ENCODE measurements at places on chromosomes 4 and X.

DNA sequence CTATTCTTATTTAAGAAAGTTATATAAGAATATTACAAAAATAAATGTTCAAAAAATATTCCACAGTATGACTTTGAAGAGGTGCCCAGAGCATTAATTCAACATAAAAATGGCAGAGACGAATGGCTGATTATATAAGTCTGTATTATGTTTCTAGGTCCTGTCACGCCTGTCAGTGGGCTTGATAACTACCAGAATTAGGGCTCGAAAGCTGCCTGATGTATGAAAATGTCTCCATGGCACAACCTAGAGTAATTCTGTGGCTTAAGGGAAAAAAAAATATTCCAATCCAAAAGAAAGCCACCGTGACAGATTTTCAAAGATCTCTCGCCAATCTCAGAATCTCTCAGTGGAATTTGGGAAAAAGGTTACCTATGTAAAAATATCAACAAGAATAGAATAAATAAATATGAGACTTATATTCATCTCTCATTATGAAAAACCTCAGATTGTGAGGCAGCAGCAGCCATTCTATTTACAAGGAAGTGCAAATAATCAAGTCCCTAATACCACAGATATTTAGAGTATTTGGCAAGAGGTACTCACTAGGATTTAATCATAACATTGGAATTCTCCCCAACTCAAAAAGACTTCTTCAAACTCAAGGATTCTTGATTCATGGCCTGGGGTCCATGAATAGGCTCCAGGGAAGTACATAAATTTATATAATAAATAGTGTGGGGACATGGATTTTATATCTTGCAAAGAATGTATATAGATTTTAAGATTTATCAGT is 489.1 kb upstream of the INTU start:
- DNase-seq: no peak

DNA sequence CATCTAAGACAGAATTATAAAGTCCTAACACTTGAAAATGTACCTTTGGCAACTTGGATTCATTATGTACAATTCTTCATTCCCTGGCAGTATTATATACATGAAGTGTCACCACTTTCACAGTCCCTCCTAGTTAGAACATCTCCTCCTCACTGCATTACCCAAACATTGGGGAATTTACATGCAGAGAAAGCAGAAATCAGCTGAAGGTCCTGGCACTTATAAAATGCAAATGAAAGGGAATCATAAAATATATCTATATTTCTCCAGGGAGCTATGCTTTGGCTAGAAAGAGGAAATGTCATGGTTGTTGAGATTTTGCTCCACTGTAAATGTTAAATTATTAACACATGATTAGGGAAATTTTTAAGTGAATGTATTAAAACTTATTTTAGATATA is 835.6 kb upstream of the SLIT2 start:
- no peak for DNase-seq

DNA sequence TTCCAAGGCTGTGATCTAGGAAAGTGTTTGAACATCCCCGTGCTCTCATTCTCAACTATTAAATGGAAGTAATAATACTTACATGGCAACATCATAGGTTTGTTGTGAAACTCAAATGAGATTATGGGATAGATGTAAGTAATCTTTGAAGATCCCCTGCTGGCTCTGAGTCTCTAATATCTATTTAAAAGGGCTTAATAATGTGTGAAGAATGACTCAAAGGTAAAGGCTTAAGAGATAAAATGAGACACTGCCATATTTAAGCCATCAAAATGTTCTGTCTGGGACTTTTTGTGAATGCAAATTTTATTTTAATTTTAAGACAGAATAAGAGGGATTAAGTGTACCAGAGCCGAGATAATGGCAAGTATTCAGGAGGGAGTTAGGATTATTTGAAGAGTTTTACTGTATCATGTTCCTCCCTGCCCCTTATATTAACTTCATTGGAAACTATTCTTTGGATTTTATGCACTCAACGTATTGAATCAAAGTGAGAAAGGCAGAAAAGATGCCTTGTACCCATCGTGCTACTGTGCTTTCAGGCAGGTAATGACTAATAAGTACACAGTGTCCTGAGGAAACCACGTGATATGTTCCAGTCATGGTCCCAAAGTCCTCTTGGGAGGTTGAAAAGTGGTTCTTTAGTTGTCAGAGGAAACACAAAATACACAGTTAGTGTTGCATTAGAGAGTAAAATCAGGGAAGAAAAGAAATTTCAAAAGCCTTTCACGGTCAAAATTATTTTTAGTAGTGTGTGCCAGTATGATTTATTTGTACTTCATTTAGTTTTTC is 192.4 kb downstream of the RBM46 start:
- DNase-seq: no peak

DNA sequence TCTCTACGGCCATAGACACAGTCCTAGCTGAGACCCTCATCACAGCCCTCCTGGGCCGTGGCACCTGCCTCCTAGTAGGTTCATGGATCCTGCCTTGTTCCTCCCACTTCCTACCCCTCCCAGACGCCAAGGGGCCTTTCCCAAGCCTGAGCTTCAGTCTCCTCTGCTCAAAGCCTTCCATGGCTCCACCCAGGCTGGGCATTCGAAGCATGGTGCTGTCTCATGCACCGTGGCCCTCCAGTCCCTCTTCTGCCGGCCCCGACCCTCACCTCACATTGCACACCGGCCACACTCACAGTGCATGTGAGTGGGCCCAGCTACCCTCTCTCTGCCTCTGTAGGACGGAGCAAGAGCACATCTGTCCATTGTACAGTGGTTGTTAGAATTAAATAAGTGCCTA is 21.7 kb upstream of the KIAA0232 start:
- DNase-seq: no peak

- no peak for DNase-seq
Measured at GRCh38 chrX:38968344-38969216, 167.3 kb downstream of the MID1IP1 start.

GRCh38 chrX:130878350-130879341 is 24.4 kb downstream of the ENOX2 start:
- no peak for DNase-seq

GRCh38 chr4:7652451-7652881 is 217.7 kb upstream of the PSAPL1 start:
- no peak for DNase-seq

DNA sequence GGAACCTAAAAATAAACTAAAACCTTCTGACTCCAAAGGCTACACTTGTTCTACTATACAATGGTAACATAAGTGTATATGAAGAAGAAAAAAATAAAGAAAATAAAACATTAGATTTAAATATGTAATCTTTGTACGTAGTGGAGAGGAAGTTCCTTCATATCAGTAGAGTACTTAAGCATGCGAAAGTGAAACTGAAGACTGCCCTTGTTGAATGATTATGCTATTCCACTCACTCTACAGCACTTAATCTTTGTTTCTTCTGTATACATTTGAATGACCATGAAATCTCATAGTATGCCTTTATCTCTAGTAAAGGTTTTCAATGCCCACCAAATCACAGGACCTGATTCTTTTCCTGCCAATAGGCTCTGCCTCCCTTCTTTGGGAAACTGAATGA is 78.9 kb downstream of the NDST3 start:
- DNase-seq: no peak

- DNase-seq: no peak
Measured at GRCh38 chr4:173489514-173489913, 40.5 kb downstream of the HAND2 start.
